ENCODE measurements at places on chromosomes 7 and 10.

GRCh38 chr10:86840498-86840897 is 84.1 kb downstream of the BMPR1A start:
- no peak for DNase-seq

- DNase-seq, result no peak
Observed at GRCh38 chr7:103341466-103341865, 3.1 kb downstream of the DNAJC2 start.

GRCh38 chr7:34277016-34277802 is 371.9 kb downstream of the BMPER start:
- no peak for DNase-seq

GRCh38 chr7:26160896-26161295 is 8.9 kb downstream of the NFE2L3 start:
- DNase-seq, result no peak

GRCh38 chr10:117221156-117221711 is 19.7 kb upstream of the SLC18A2 start:
- no peak for DNase-seq

- no peak for DNase-seq
Observed at GRCh38 chr10:114987995-114988394, 50.0 kb downstream of the TRUB1 start.

DNA sequence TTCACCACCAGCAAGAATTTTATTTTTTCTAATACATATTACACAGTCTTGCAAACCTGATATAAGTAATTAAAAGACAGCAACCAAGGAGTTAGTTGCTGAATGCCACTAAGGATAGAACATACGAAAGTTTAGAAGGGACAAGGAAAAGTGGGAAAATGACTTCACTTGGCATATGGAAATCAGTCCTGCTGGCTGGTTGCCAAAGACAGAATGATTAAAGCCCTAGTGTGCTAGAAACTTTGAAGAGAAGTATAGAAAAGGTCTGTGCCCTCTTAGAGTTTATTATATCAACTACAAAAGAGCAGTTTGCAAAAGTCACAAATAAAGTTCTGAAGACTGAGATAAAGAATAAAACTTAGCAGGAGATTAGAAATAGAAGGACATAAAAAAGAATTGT is 5.8 kb upstream of the YAE1 start:
- no peak for DNase-seq

DNA sequence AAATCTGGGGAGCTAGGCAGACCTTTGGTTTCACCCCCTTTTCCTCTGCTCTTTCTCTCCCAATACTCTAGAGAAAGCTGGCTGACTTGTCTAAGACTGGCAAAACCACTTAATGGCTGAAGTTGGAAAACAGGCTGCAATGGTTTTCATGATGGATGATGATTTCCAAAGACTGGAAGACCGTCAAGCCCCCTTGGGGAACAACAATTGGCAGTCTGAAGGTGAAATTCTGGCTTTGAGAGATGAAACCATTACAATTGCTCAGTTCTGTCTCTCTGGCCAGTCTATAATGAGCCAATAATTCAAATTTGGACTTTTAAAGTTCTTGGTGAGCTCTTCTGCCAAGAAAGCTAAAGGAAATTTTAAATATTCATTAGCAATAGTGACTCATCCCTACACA is 680.5 kb downstream of the PARD3 start:
- DNase-seq, result no peak

GRCh38 chr10:5590816-5591215 is 66.1 kb downstream of the CALML3 start:
- DNase-seq, result no peak

DNA sequence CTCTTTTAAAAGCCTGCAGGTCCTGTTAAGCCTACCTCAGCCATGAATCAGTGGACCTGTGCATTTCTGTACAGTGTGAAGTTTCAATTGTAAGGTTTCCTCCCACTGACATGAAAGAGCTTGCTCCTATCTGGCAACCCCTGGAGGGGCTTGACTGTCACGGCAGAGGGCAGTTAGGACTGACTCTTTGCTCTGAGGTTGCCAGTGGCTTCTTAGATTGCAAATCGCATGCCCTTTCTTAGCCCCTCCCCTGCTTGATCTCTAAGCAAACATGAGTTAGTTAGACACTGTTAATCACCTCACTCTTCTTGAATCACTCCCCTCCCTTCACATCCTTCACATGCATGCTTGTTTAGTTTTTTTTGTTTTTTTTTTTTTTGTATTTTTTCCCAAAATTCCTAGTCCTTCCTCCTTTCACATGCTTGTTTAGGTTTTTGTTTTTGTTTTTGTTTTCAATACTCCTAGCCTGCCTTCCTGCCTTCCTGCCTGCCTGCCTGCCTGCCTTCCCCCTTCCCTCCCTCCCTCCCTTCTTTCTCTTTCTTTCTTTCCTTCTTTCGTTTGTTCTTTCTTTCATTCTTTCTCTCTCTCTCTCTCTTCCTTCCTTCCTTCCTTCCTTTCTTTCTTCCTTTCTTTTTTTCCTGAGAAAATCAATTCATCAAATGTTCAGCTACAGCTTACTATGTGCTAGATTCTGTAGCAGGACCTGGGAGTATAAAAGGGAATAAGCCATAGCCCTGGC is 6.0 kb upstream of the HIPK2 start:
- no peak for DNase-seq

GRCh38 chr7:102261451-102261850 is 25.2 kb upstream of the SH2B2 start:
- DNase-seq, result no peak

DNA sequence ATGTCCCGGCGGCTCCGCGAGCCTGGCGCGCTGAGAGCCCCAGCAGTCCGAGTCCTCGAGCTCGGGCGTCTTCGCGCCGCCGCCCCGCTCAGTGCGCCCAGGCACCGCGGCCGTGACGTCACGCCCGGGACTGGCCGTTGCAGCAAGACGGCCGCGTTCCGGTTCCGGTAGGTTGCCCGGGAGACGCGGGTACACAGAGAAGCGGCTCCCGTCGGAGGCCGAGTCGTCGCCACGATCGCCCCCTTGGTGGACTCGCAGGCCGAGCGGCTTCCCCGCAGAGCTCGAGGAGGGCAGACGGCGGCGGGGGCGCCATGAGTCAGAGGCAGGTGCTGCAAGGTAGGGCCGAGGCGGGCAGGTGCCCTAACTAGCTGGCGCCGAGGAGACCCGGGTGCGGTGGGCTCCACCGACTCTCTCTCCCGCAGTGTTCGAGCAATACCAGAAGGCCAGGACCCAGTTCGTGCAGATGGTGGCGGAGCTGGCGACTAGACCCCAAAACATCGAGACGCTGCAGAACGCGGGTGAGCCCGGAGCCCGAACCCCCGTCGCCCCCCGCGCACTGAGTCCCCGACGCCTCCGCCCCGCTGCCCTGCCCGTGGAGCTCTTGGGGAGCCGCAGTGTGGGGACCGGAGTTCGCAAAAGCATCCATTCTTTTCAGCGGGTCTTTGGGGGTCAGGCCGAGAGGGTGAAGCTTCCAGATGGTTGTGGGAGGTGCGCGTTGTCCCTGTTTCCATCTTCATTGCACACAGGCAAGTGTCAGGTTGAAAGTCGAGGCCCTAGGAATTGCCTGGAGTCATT is at the start of gene SPAG6:
SPAG6 (plus strand) TSS at position 196 of the 795 bp plus-strand sequence; CDS start at position 312, 116 bp downstream.
- no peak for DNase-seq

DNA sequence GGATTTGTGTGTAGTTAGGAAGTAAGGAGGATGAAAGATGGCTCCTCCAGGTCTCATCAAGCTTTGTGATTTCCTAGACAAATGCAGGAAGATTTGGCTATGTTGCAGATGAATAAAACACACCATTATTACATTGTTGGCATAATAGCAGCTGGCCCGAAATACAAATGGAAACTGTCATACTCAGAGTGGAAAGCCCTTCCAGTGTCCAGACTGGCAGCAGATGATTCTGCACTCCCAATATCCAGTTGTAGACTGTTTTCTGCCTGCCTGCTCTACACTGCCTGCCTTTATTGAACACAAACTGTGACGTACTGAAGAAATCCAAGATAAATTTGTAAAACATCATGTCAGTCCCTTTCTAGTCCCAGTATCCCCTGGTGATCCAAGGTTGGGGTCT is 99.7 kb upstream of the FZD1 start:
- DNase-seq, result no peak

- no peak for DNase-seq
Observed at GRCh38 chr10:9081253-9081652, 1026.8 kb downstream of the GATA3 start.

DNA sequence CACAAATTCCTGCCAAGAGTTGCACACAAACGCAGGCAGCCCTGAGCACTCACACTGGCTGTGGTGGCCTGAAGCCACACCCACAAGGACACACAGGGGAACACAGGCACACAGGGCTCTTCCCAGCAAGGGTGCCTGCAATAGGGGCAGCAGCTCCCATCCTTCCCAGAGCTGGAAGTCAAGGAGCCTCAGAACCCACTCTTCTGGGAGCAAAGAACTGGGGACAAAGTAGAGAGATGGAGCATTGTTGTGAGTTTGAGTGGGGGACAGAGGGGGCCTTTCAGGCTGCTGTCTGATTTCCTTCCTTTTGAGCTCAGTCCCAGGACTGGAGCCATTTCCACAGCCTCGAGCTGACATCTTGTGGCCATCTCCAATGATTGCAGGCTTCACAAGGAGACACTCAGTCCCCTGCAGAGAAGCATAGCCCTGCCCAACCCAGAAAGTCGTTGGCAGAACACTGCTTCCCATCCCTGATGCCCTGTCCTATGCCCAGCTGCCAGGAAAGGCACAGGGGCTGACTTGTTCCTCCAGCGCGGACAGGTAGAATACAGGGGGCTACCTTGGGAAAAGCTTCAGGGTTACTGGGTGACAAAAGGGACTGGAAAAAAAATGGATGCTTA is 34.4 kb upstream of the SLF2 start:
- no peak for DNase-seq

DNA sequence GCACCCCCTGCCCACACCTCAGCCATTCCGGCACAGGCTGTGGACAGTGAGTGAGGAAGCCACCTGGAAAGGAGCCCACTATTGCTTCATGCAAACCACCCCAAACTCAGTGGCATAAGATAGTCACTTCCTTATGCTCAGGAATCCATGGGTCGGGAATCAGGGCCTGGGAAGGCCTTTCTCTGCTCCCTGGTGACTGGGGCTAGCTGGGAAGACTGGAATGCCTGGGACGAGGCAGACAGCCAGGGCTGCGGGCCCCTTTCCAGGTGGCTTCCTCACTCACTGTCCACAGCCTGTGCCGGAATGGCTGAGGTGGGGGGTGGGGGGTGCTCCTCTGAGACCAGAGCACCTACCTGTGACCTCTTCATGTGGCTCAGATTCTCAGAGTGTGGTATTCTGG is 74.1 kb upstream of the GRB10 start:
- DNase-seq, result no peak

GRCh38 chr10:45227456-45227855 is 88.0 kb downstream of the OR13A1 start:
- no peak for DNase-seq

DNA sequence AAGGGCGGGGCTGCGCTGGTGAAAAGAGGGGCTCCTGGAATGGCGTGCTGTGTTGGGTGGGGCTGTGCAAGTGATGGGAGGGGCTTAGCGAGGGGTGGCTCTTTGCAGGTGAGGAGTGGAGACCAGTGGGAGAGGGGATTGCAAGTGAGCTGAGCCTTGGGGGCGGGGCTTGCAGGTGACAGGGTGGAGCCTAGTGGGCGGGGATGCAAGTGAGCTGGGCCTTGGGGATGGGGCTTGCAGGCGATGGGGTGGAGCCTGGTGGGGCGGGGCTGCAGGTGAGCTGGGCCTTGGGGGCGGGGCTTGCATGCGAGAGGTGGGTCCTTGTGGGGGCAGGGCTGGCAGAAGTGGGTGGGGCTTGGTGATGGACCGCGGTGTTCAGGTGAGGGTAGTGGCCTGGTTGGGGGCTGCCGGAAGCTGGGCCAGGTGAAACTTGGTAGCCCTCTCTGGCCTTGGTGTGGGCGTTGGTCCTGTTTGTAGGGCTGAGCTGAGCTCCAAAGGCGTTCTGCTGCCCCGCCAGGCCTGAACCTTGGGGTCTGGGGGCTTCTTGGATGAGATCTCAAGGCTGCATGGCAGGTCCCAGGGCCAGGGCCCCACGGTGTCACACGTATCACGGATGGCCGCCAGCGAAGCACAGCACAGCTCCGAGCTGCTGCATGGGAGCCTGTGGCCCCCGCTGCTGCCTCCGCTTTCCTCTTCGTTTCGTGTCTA is 743 bp upstream of the PITRM1 start:
- no peak for DNase-seq

DNA sequence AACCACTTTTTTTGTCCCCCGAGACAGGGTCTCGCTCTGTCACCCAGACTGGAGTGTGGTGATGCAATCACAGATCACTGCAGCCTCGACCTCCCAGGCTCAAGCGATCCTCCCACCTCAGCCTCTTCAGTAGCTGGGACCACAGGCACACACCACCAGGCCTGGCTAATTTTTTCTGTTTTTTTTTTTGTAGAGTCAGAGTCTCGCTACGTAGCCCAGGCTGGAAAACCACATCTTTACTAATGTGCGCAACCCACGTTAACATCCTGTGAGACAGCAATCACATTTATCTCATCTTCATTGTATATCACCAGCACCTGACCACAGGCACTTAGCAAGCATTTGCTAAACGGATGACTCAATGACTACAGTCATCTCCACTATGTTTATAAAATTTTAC is 77.8 kb upstream of the ATP6V0A4 start:
- DNase-seq, result peak; percentile 7

DNA sequence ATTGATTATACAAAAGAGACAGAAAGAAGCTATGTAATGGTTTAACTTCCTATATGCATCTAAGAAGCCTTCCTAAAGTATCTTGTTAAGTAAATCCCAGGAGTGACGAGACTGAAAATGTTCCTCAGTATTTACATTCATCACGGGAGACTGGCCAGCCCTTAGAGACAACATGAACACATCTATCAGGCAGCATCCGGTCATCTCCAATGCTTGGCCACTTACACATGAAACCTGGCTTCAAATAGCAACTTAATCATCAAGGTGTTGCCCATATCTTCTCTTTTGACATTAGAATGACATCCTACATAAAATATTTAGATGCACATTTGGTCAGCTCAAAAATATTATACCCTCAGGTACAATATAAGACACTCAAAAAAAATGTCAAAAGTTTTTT is 33.8 kb downstream of the ERCC6 start:
- DNase-seq, result no peak

- no peak for DNase-seq
Observed at GRCh38 chr10:91875779-91876178, 33.5 kb downstream of the FGFBP3 start.

DNA sequence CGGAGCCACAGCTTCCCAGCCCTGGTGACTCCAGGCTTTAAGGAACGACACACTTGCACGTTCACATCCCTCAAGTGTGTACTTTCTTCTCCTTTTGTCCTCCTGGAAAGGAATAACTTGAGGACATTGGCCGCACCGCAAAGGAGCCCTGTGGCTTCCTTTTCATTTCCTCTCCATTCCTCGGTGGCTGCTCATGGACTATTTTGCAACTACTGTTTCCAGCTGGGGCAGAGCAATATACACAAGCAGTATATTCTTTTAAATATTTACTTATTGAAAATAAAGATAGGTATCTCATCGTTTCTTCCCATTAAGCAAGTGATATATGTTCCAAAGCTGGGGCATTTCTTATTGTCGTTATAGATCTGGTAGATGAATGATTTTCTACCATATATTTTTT is 97.2 kb upstream of the LYZL1 start:
- DNase-seq, result no peak

GRCh38 chr10:116060864-116061263 is 212.1 kb downstream of the GFRA1 start:
- DNase-seq, result no peak

GRCh38 chr10:113053881-113054280 is 103.8 kb downstream of the TCF7L2 start:
- no peak for DNase-seq
